ENCODE measurements at places on chromosomes 7 and 10.

GRCh38 chr7:123499211-123499970, 35.0 kb downstream of the IQUB start:
- no peak for DNase-seq

GRCh38 chr7:90453259-90453891, 16.1 kb upstream of the PTTG1IP2 start:
- no peak for DNase-seq

DNA sequence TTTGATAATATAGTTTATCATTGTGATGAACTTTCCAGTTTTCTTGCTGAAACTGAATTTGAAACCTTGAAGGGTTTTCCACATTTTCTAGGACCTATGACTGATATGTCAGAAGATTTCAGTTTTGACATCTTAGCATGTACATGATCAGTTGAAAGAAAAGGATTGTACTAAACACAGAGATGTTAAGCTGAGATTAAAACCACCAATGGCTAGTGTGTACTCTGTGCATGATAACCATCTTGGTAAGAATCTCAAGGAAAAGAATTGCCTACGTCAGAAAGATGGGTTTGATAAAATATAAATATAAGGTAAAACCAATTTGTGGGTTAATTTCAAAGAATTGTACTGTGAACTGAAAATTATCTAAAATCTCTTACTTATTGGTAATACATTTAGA, 776.4 kb downstream of the GATA3 start:
- no peak for DNase-seq

DNA sequence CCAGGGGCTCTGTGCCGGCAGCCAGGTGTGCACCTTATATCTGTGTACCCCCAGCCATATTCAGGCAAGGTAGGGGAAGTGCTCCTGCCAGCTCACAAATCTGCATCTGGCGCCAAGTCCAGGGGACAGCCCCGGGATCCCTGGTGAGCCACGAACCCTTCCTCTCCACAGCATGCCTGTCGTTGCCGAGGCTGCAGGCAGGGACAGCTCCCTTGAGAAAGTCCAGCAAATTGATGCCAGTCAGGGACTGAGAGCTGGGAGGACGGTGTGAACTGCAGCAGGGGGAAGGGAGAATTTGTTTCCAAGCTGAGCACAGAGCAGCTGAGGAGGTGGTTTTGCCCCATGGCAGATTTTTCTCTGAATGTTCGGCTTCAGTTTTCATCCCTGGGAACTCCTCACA, 919 bp downstream of the PLA2G12B start:
- no peak for DNase-seq

- DNase-seq: no peak
Measured at GRCh38 chr7:69768986-69769595, 170.8 kb downstream of the AUTS2 start.

DNA sequence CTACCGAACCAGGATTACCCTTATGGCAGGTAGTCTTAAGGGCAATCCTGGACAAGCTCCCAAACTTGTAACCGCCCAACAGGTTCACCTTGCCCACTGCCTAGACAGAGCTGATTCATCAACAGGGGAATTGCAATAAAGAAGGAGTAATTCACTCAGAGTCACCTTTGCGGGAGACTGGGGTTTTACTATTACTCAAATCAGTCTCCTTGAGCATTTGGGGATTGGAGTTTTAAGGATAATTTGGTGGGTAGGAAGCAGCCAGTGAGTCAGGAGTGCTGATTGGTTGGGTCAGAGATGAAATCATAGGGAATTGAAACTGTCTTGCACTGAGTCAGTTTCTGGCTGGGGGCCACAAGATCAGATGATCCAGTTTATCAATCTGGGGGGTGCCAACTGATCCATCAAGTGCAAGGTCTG, 25.3 kb downstream of the HK1 start:
- no peak for DNase-seq

DNA sequence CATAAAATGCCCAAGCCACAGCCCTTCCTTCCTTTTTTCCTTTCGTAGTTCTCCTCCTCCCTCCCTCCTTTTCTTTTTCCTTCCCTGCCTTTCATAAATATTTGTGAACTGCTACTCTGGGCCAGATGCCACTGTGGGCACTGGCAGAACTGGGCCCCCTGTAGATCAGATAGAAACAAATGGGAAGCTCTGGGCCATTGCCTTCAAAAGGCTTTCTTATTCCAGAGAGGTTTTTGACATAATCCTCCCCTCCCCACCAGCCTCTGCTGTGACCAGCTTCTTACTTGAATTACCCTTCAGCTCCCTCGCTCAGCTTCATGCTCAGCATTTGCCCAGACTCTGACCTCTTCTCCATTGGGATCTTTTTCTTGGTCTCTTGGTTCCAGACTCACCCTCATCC, 886.8 kb downstream of the LRMDA start:
- no peak for DNase-seq

- DNase-seq: no peak
Measured at GRCh38 chr10:106935978-106936451, 228.5 kb downstream of the SORCS1 start.

DNA sequence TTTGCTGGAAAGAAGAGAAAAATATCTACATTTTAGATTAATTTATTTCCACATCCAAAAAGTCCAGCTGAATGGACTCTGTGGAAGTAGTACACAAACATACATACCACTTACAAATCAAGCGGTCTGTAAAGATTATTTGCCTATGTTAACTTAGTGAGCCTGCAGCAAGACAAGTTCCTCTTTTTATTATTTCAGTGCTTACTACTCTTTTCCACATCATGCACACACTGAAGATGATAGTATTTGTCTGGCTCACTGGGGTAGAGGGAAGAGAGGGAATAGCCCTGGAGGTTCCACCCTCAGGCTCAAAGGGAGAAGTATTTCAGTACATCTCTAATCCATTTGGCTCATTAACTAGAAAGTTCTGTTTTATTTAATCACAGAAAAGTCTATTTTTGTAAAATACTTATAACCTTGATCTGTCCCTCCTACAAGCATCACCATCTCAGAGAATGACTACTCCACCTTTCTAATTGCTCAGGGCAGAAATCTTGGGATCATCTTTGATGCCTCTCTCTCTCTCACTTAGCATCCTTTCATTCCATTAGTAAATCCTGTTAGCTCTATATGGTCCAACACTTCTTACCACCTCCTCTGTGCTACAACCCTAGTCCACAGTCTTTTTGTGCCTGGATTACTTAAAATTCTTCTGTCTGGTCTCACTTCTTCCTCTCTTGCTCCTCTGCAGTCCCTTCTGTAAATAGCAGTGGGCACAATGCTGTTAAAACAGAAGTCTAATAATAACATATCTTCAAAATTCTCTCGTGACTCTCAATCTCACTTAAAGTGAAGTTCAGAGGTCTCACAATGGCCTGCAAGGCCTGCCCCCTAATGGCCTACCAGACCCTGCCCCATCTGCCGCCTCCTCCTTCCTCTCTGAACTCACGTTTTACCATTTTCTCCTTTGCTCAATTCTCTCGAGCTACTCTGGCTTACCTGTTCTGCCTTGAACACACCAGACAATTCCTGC, 64.3 kb upstream of the CCDC6 start:
- no peak for DNase-seq

DNA sequence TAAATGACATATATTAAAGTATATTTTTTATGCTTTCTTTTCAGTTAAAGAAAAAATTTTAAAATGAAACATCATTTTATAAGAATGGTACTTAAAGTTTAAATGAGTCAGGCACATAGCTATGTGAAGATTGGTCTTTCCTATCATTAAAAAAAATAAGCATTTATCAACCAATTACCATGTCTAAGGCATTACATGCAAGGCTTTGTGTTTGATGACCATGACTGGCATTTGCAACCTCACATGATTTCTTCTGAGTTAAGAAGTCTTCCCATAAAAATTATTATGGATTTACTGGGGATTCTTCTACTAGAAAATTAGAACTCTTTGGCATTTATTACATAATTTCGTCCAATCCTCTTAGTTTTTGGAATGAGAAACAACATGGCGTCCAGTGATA, 776.1 kb downstream of the MAGI2 start:
- DNase-seq: no peak

DNA sequence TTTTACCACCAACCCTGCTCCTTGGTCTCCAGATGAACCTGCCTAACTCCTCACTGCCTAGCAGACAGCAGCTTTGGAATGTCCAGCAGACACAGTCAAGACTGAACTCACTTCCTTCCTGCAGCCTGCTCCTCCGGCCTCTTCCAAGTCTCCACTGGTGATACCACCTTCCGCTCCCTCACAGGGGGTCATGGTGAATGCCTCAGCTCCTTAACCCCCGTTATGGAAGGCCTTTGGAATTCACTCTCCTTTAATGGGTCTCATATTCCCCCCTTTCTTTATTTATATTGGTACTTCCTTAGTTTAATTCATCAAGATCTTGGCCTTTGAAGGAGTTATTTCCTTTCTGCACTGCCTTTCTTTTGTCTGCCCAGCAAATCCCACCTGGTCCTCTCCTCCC, 44.9 kb upstream of the ZNF32 start:
- no peak for DNase-seq

GRCh38 chr7:141704741-141705140, 2.8 kb upstream of the DENND11 start:
- no peak for DNase-seq

- DNase-seq: no peak
Measured at GRCh38 chr10:98041352-98042043, 11.1 kb upstream of the CRTAC1 start.

GRCh38 chr10:78448994-78449418, 415.3 kb downstream of the RPS24 start:
- DNase-seq: no peak

DNA sequence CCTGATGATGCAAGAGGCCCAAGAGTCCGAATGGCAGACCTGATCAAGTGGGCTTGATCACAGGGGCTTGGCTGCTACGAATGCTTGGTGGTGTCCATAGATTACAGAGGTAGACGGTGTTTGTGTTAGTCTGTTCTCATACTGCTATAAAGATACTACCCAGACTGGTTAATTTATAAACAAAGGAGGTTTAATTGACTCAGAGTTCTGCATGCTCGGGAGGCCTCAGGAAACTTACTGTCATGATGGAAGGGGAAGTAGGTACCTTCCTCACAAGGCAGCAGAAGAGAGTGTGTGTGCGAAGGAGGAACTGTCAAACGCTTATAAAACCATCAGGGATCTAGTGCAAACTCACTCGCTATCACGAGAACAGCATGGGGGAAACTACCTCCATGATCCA, 268.9 kb upstream of the KLF6 start:
- DNase-seq: no peak

- DNase-seq: no peak
Measured at GRCh38 chr10:100647928-100648327, 97.5 kb upstream of the PAX2 start.

- DNase-seq: no peak
Measured at GRCh38 chr10:78071140-78071856, 37.6 kb downstream of the RPS24 start.

DNA sequence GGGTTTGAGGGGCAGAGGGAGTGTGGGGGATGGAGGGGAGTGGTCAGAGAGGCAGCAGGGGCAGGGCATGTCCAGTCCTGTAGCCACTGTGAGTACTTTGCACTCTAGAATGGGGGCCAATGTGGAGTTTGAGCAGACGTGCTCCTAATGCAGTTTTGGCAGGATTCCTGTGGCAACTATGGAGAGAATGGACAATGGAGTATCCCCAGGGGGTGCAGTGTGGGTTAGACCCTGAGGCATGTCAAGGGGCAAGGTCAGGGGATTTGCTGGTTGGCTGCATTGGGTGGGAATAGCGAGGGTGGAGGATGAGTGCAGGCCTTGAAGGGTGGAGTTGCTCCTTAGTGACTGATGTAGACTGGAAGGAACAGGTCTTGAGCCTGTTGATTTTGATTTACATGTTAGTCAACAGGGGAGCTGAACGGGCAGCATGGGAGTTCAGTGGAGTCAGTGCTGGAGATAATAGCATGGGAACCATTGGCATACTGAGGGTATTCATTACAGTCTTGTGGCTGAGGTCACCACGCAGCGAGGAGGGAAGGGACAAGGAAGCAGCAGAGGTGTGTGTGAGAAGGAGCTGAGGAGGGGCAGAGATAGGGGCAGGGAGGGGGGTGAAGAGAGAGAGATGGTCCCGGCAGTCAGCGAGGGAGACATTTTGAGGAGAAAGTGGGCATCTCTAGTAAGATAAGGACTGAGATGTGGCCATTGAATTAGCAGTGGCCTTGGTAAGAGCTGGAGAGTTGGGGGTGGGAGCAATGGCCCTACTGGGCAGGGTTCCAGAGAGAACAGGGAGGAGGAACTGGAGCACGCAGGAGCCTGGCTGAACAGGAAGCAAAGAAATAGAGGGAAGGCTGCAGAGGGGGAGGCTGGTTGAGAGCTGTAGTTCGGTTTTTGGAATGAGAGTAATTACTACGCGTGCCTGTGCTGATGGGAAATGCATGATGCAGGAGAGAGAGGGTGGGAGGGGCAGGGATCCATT, 112.7 kb downstream of the CCNY start:
- DNase-seq: no peak

GRCh38 chr7:12458520-12459131, 55.0 kb upstream of the VWDE start:
- DNase-seq: no peak

All from stimulated activated CD8-positive, alpha-beta memory T cell treated with anti-CD3 and anti-CD28 coated beads, Interleukin-7, amount 100 ng/mL, for 48 hours (primary cell).